DMS 273 treated with DMSO at 0.1 percent for 48 hours (cell line): ENCODE measurements at places on chromosomes 2 and 18.

DNA sequence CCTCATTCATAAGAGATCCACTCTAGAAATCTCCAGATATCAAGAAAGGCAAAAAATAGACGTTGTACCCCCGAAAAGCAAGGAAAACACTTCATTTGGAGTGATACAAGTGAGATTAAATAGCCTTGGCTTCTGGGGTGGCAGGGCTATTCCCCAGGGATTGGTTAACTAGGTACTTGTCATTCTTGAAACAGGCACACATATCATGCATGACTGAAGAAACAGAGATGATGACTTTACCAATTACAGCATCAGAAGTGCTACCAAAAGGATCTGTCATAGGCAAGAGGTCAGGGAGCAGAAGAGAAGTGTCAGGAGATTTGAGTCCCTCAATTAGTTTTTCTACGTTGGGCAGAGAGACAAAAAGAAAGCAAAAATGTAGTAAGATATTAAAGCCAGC lies 45.2 kb upstream of the NFU1 start:
- no peak for DNase-seq

GRCh38 chr18:12295389-12296086 lies 12.5 kb upstream of the TUBB6 start:
- DNase-seq: no peak

- no peak for DNase-seq
Observed at GRCh38 chr2:37526323-37526722, 145.1 kb downstream of the CDC42EP3 start.

GRCh38 chr2:100396483-100396882 lies 21.0 kb downstream of the CHST10 start:
- no peak for DNase-seq

GRCh38 chr2:200751786-200752185 lies 59.9 kb upstream of the BZW1 start:
- no peak for DNase-seq
